Suprapubic skin (tissue), 4 donors: ENCODE measurements at places on chromosomes 7 and 10. TPM values are rescaled to one million over a fixed set of nuclear protein-coding genes. Genes with fewer than 3 reads are reported as not detected.
A peak's percentile ranks its signal among the peaks of the same experiment; 100 is the strongest.

The TMEM236 gene
- 0.13 TPM for total RNA-seq

The COL28A1 gene
- total RNA-seq: 2.2 TPM

GRCh38 chr10:24988831-24989640, 26.9 kb downstream of the ENKUR start:
- DNase-seq: no peak

GRCh38 chr7:690478-691360, 35.8 kb upstream of the DNAAF5 start:
- DNase-seq: peak; percentile 60

- DNase-seq: no peak
These were observed 120.3 kb upstream of the GLCCI1 start for GRCh38 chr7:7848246-7848645.

- DNase-seq: no peak
These were observed 13.2 kb downstream of the FGF8 start for GRCh38 chr10:101762736-101763135.

GRCh38 chr10:54800741-54801421, at the start of gene PCDH15:
TSS of gene PCDH15 (minus strand) at chr10:54801231. CDS start at chr10:54664262, 136,969 bp downstream.
- no peak for DNase-seq

- no peak for DNase-seq
These were observed 56.8 kb upstream of the YAE1 start for GRCh38 chr7:39509436-39509835.

DNA sequence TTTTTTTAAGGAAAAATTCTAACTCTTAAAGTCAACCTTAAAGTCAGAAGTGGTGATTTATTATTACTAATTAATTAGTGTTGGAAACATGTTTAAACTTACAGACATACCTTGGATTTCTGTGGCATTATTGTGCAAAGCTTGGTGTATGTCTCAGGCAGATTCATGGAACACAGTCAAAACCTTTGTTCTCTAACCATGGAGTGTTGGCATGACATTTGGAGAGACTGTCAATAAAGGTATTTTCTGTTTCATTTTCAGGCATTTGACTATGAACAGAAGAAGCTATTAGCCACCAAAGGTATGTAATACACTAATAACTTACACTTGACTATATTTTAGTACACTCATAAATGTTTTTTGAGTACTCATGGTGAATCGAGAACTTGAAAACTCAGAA, 293.7 kb downstream of the BICC1 start:
- DNase-seq: no peak
